ENCODE measurements at places on chromosomes 12 and 14.

DNA sequence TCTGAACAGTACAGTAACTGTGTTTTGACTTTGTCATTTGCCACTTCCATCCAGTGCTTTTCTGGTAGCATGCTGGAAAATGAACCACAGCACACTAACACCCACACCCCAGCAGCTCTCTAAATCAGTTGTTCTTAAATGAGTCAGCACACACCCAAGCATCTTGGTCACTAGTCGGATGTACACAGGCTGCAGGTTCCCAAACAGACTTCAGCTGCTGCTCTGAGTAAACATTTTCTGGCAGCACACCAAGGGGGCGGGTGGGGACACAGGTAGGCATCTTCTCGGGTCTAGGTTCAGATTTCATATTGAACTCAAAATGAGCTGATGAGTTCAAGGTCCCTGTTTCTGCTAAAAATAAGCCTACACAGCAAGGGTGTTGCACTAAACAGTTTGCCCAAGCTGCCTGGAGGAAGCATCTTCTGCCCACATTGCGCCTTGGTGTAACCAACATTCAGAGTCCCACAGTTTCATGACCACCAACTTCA, 39.8 kb downstream of the IFNG start:
- DNase-seq, result no peak

DNA sequence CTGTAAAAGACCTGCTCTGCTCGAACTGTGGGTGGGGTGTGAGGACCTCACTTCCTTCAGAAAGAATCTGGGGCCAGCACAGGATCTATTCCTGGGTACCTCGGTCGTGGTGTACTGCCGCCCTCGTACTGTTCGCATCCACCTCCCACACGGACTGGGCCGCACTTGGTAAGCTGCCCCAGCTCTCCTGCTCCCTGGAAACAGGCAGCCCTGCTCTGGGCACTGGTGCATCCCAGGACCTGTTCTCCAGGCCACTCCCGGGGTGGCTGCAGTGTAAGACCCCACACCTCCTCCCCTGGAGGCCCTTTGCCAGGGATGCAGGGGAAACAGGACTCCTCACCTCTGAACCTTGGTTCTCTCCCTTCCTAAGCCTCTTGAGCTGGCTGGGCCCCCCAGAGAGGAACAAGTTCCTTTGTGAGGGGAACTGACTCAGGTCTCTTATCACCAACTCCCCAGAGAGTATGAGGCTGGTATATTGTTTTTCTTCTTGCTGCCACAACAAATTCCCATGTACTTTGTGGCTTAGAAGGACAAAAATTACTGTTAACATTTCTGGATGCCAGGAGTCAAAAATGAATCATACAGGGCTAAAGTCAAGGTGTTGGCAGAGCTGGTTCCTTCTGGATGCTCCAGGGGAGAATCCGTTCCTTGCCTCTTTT, 276.5 kb downstream of the NUAK1 start:
- no peak for DNase-seq

DNA sequence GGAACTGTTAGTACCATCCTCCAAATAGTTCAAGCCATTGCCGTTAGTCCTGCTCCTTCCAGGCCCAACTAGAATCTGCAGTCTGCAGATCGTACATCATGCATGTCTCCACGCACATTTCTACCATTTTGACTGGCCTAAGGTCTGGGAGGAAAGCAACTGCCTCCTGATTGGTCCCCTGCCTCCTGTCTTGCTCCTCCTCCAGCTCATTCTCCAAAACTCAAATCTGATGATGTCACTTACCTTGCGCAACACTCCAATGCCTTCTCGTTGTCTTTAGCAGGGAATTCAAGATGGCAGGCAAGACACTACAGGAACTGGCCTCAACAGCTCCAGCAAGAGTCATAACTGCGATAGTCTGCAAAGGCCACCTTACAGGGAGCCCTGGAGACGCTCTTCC, 9.7 kb upstream of the HCAR1 start:
- no peak for DNase-seq

DNA sequence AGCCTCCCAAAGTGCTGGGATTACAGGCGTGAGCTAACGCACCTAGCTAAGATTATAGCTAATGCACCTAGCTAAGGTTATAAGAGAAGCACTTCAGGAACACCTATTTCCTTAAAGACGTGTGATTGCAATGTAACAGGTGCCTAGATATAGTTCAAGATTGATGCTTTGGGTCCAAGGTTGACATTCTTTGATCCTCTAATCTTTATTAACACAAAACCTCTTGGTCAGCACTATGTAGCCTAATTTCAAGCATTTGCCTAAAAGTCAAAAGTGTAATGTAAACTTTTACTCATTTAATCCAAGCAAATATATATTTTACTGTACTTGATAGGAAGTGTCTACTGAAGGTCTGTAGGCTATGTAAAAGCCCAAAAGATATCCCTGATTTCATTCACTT, 36.5 kb downstream of the SCFD1 start:
- DNase-seq, result no peak

DNA sequence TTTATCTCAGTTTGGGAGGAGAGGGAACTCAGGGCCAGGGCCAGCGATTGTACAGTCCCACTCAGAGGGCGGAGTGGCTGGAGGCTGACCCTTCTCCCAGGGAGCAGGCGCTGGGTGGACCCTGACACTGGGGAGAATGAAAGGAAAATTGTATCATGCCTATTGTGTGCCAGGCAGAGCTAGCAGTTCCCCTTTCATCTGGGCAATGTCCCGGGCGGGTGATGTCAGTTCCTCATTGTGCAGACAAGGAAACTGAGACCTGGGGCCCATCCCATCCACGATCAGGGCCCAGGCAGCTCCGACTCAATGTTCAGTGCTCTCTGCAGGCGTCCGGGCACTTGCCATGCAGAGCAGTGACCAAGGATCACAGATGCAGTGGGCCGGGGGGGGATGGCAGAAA, 101.9 kb upstream of the RTL1 start:
- DNase-seq, result no peak

- DNase-seq, result no peak
Observed at GRCh38 chr12:132593521-132593920, 16.9 kb downstream of the LRCOL1 start.

DNA sequence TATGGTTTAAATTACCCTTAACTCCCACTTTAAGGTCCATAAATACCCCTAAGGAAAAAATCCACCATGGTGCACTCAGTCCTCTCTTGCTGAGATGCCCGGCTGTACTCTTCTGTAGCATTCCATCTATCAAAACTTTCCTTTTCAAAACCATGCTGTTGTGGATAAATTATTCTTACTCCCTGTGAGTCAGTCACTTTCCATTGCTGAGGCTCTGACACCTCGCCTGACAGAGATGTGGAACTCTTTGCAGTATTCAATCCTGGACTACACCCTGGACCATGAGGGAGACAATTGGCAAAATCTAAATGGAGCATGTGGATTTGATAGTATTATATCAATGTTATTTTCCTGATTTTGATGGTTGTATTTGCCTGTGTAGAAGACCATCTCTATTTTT, 49.1 kb downstream of the AVPR1A start:
- no peak for DNase-seq

DNA sequence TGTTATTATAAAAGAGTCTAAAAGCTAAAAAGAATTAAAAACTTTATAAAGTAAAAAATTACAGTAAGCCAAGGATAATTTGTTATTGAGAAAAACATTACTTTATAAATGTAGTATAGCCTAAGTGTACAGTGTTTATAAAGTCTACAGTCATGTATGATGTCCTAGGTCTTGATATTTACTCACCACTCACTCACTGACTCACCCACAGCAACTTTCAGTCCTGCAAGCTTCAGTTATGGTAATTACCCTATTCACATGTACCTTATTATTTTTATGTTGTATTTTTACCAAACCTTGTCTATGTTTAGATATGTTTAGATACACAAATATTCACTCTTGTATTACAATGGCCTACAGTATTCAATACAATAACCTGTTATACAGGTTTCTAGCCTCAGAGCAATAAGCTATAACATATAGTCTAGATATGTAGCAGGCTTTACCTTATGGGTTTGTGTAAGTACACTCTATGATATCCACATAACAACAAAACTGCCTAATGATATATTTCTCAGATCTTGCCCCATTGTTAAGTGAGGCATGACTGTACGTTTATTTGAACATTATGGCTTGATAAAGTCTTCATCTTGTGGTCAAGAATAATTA, 113.7 kb upstream of the KITLG start:
- DNase-seq, result no peak

GRCh38 chr14:87430810-87431209, 562.2 kb downstream of the GALC start:
- no peak for DNase-seq

DNA sequence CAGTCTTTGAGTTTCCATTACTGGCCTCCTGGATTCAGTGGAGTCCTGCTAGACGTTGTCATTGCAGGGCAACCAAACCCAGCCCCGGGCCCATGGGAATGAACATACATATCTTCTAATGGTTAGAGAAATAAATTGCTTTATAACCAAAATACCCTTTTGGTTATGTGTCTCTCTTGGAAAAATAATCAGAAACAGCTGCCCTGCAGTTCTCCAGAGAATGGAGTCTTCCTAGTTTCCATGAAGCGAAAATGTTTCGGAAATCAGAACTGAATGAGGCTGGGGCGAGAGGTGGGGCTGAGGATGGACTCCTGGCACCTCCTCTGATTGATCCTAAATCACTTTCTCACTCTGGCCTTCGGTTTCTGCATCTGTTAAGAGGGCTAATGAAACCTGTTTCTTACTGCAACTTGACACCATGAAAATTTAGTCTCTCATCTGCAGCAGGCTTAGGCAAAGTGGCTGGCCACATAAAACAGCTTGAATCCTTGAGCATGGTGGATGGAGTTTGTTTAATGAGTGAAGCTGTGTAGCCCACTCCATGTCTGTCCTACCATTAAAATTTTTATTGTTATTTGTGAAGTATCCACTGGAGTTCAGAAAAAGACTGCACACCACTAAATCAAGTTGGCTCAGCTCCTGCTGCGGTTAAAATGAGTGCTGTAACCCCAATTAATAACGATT, 198.9 kb downstream of the CACNA1C start:
- no peak for DNase-seq

- DNase-seq, result no peak
Observed at GRCh38 chr14:60945984-60946383, 34.9 kb downstream of the TRMT5 start.

DNA sequence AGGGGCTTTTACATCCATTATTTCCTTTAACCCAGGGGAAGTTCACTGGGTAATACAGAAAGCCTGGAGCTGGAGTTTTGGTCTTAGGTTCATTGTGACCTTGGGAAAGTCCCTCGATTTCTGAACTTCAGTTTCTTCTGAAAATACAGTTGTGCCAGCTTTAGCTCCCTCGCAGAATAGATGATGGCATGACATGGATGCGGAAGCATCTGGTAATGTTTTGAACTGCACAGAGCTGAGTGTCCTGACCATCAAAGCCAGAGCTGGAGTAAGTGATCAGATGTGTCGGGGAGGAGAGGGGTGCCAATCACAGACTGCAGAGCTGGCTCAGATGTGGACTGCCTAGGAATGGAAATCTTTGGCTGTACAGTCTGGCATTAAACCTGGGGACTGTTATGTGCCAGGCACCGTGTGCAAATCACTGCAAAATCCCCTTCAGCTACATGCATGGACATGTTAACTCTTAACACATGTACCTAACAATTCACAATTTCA, 180.9 kb downstream of the ETV6 start:
- no peak for DNase-seq

DNA sequence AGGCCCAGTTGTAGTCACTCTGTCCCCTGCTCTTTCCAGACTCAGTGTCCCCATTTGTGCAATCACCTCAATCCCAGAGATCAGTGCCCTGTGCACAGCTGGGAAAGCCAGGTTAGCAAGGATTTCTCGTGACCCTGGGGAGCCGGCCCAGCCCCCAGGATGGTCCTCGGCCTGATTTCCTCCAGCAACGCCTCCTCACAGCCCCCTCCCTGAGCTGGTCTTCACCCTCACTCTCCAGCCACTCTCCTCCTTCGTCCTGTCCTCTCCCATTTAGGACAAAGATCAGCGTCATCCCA, 194.8 kb upstream of the C14orf180 start:
- DNase-seq, result no peak

DNA sequence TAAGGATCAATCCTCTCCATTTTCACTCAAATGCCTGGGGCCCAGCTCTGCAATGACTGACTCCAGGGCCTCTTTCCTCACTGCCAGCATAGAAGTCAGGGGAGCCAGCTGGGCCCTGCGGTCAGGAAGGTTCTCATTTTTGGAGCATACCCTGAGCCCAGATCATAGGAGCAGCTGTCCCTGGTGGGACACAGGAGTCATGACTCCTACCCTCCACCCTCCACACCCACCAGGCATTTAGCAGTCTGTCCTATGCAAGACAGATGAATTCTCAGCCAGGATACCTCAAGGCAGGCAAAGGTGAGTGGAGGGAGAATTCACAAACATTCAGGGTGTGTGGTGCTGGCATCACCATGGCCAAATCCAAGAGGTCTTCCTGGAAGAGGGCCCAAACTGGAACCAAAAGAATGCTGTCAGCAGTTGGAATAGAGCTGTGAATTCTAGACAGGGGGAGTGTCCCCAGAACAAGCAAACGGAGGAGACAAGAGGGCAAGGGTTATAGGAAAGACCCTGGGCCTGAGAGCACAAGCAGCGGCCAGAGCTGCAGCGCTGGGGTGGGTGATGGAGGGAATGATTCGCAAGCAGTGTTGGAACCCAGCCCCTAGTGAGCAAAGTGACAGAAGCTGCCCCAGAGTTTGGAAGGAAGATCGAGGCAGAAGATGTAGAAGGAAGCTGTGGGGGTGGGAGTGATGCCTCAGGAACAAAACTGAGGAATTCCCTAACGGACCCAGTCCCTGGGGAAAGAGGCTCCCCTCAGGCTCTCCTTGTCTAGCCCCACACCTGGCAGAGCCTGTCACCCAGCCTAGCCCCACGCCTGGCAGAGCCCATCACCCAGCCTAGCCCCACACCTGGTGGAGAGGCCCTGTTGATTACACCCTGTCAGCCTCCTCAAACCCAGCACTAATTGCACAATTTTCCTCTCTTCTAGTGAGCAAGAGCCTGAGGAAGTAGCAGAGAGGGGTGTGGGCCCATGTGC, 4.5 kb upstream of the REM2 start:
- no peak for DNase-seq

GRCh38 chr12:34406996-34407300, 384.7 kb downstream of the ALG10 start:
- no peak for DNase-seq

- no peak for DNase-seq
Observed at GRCh38 chr12:92539976-92540781, 162.6 kb upstream of the PLEKHG7 start.

Data from HFFc6 (cell line).